Activated T-helper 1 cell treated with Interleukin-2 at 50 U/mL for 16 hours (primary cell): ENCODE measurements at places on chromosomes 4 and X.

- DNase-seq = no peak
Observed at GRCh38 chr4:22237846-22238494, 277.9 kb downstream of the ADGRA3 start.

- DNase-seq = no peak
Observed at GRCh38 chrX:9227276-9227675, 193.3 kb upstream of the FAM9B start.

GRCh38 chrX:41862562-41863184, 60.7 kb downstream of the CASK start:
- DNase-seq = no peak

DNA sequence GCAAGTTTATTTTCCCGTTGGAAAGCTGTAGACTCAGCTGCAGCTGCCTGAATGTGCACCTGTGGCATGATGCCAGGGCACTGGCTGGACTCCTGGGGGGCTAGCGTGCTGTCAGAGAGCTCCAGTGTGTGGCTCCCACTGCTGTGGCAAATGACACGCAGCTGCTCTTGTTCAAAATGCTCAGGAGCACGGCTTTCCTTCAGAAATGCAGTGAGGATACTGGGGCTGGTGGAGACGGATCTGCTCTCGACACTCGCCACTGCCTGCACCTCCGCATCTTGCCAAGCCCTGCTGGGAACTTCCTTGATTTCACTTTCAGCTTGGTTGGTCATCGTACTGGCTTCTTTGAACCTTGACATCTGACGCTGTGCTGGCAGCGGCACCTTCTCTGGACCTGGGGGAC, 58.7 kb downstream of the GPRIN3 start:
- no peak for DNase-seq

DNA sequence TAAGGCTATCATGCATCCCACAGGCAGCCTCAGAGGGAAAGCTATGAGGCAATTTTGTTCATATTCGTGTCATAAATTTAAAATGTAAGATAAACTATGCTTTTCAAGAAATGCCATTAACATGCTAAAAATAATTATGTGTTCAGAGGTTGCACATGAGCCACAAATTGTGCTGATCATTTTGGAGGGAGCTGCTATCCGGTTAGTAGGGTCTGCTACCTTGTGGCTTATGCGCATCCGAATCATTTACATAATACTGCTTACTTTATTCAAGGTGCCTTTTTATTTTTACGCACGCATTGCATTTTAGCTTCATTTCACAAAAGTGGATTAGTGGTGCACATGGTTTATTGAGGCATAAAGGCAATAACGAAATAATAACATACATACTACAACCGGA, 76.4 kb upstream of the WWC2 start:
- no peak for DNase-seq

DNA sequence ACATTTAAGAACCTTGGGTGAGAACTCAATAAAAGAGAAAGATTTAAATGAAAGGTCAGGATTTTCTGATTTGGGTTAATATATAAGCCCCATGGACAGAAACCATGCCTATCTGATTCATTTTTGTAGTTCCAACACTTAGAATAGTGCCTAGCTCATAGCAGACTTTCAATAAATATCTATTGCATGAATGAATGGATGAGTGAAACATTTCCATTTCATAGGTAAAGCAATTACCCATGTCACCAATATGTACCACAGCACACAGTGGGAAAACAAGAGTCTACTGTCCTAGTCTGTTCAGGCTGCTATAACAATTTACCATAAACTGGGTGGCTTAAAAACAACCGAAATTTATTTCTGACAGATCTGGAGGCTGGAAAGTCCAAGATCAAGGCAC, 63.9 kb upstream of the PTPN13 start:
- DNase-seq = no peak

DNA sequence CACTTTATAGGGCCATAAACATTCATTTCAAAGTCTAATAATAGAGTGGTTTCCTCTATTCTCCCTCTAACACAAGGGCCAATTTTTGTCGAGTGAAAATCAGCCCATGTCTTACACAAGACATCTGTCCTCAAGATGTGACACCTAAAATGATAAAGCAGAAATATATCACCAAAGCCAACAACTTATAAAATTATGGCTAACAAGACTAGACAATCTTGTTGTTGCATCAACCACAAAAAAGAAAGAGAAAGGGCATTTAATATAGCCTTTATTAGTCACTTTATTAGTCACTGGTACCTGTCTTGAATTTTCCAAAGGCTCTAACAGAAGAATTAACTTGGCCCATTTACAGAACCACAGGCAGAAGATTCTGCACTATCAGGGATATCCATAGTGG, 161.6 kb downstream of the SMIM20 start:
- no peak for DNase-seq

GRCh38 chr4:137707626-137708025, 175.3 kb upstream of the PCDH18 start:
- DNase-seq = no peak

DNA sequence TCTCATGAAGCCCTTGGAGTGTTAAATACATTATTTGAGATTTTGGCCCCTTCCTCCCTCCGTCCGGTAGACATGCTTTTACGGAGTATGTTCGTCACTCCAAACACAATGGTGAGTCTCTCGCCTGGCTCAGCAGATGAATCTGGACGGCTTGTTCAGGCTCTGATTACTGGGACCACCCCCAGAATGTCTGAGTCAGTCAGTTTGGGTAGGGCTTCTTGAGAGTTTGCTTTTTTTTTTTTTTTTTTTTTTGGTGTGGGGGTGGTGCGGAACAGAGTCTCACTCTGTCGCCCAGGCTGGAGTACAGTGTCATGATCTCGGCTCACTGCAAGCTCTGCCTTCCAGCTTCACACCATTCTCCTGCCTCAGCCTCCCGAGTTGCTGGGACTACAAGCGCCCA, 62.4 kb upstream of the MSANTD1 start:
- DNase-seq = no peak

DNA sequence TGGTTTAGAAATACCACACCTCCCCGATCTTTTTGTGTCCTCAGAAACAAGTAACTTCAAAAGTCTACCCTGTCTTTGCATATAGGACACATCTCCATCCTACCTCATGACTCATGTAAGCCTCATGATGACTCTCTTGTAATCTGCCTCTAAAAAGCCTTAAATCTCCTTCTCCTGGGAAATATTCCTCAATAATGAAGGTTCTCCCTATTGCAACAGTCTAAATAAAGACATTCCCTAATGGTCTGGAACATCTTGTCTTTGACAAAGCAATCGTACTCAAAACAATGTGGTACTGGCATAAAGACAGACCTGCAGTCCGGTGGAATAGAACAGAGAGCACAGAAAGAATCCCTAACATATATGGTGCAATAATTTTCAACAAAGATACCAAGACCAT, 257.7 kb downstream of the OPHN1 start:
- no peak for DNase-seq
